ENCODE measurements at places on chromosomes 6 and 20.

- DNase-seq = no peak
Observed at GRCh38 chr6:139778688-139779087, 404.2 kb upstream of the CITED2 start.

DNA sequence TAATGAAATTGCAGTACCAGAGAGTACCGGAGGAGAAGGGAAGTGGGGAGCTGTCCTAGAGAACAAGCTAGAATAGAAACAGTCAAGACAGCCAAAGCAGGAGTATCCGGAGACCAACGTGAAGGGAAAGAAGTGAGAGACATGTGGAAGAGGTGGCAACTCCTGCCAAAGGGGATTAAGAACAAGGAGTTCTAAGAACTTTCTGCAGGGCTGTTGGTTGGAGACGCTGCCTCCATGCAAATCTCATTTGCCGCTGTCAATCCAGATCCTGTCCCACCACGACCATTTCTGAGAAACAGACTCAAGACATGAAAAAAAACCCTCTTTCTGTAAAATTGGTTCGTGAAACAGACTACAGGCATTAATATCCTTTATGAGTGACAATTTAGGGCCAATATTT, 595.7 kb downstream of the PTPRT start:
- DNase-seq = no peak

GRCh38 chr20:5779071-5779900, 29.1 kb downstream of the SHLD1 start:
- no peak for DNase-seq

DNA sequence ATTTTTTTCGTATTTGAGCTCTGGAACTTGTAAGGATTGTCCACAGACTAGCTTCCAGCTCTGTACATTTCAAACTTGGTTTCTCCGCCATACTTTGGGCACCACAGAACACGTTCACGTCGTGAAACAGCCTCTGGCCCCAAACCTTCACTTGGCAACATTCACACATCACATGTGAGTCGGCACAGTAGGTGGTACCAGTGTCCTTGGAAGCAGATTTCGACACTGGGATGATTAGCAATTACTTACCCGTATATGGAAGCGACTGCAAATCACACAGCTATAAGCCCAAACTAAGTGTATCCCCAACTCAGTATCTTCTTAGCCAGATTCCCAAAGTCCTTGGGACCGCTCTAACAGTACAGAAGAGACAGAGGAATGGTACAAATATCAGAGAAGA, 60.2 kb downstream of the MAFB start:
- DNase-seq = no peak

DNA sequence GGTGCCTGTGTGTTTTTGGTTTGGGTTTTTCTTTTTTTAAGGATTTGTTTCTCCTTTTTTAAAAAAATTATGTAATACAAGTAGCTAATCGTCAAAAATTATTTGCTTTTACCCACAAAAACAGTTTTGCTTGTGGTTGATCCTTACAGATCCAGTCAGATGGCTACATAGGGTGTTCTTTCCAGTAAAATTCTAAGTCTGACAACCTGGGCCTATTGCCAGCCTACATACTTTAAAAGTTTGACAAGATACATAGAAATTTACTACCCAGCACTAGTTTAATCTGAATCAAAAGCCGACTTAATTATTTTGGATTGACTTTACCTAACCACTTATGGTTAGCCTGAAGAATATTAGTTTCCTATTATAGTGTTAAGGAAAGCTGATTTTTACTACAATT, 2.1 kb upstream of the SOX4 start:
- DNase-seq = no peak

GRCh38 chr6:70176842-70177550, 125.9 kb downstream of the COL9A1 start:
- DNase-seq = no peak

GRCh38 chr6:5138995-5139827, 54.1 kb downstream of the PPP1R3G start:
- no peak for DNase-seq

DNA sequence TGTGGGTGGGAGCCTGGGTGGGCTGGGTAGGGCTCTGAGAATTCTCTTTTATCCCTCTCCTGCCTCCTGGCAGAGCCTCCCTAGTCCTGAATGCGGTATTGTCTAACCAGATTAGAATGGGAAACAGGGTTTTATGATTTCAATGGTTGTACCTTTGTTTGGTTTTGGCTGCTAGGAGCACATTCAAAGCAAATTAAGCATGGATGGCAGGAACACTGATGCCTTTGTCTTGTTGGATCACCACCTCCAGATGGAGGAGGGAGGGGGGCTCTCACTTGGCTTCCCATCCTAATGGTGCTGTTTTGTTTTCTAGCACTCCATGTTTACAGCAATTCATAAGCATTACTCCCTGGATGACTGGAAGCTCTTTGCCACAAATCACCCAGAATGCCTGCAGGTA, 11.6 kb downstream of the GMPR start:
- DNase-seq = no peak

- DNase-seq = no peak
Observed at GRCh38 chr20:58514321-58515232, 622 bp downstream of the APCDD1L start.

DNA sequence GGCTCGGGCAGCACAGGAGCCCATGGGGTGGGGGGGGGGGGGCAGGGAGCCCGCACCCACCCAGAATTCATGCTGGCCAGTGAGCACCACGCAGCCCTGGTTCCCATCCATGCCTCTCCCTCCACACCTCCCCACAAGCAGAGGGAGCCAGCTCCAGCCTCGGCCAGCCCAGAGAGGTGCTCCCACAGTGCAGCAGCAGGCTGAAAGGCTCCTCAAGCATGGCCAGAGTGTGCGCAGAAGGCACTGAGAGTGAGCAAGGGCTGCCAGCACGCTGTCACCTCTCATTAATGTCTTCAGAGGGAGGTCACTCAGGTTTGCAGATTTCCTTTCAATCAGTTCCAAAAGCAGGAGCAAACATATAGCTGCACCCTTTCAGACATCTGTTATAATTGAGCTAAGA, 32.4 kb downstream of the GSTA4 start:
- no peak for DNase-seq

GRCh38 chr20:36604952-36605398, 604 bp upstream of the RAB5IF start:
- DNase-seq = peak; percentile 33
